ENCODE measurements at places on chromosomes 12 and 14. TPM values are rescaled to one million over a fixed set of nuclear protein-coding genes. Genes with fewer than 3 reads are reported as not detected.

Gene CACNA1C
- total RNA-seq = 1.5 TPM

Gene TGM1
- total RNA-seq = 0.74 TPM

Gene PIWIL1
- total RNA-seq = 0.08 TPM

Gene PLCZ1
- not detected for total RNA-seq

Gene RAB15
- total RNA-seq = 10.1 TPM

Gene CLEC2A
- not detected for total RNA-seq

Gene SMARCD1
- total RNA-seq = 64.3 TPM

Gene LRTM2
- total RNA-seq = not detected

Gene GSC
- 4.4 TPM for total RNA-seq

Gene PEX5
- total RNA-seq = 27.6 TPM

Gene CLEC14A
- not detected for total RNA-seq

Gene TPH2
- total RNA-seq = not detected

Gene TSPAN19
- not detected for total RNA-seq

Gene CIROP
- total RNA-seq = not detected

Gene KLHL33
- total RNA-seq = not detected

Gene SLC10A1
- total RNA-seq = not detected

Gene MAP1LC3B2
- total RNA-seq = 0.41 TPM

Gene METTL1
- 2.5 TPM for total RNA-seq

Gene KRT6C
- not detected for total RNA-seq

Gene GPN3
- total RNA-seq = 50.3 TPM

Gene MGAT4C
- 1.1 TPM for total RNA-seq

Gene PPP4R4
- 3.8 TPM for total RNA-seq

Gene NRXN3
- 0.39 TPM for total RNA-seq

Gene PPFIA2
- 0.33 TPM for total RNA-seq

Gene GDF3
- not detected for total RNA-seq

Gene APOF
- not detected for total RNA-seq

Gene PMEL
- 0.87 TPM for total RNA-seq

Gene TDRD9
- not detected for total RNA-seq

Gene PTCSC3
- total RNA-seq = not detected

Gene GAS2L3
- 18.7 TPM for total RNA-seq

Gene TROAP
- total RNA-seq = 39.8 TPM

Gene GNB3
- total RNA-seq = 1.0 TPM

Gene B4GALNT1
- 77.3 TPM for total RNA-seq

Gene ISCU
- total RNA-seq = 119 TPM

Gene EML5
- total RNA-seq = 0.58 TPM

Gene BCL11B
- total RNA-seq = 0.90 TPM

Gene AQP6
- not detected for total RNA-seq

Data from H4 (cell line).